Pericardium fibroblast (primary cell): ENCODE measurements at places on chromosomes 3 and 15. TPM values are rescaled to one million over a fixed set of nuclear protein-coding genes. Genes with fewer than 3 reads are reported as not detected.

The ROBO2 gene
- total RNA-seq, result 0.23 and 0.34 TPM in 2 replicates

The NR2F2 gene
- total RNA-seq, result 29.3 and 39.2 TPM in 2 replicates

The SLC41A3 gene
- total RNA-seq, result 31.4 and 46.1 TPM in 2 replicates

The PLSCR4 gene
- 65.5 and 162 TPM in 2 replicates for total RNA-seq

The CCDC54 gene
- not detected in 2 replicates for total RNA-seq

The HLTF gene
- 15.7 and 19.4 TPM in 2 replicates for total RNA-seq

The GHSR gene
- total RNA-seq, result not detected in 2 replicates

The FBXO45 gene
- 3.2 and 3.7 TPM in 2 replicates for total RNA-seq

The BAHD1 gene
- total RNA-seq, result 10.7 and 13.9 TPM in 2 replicates

The IL12A gene
- total RNA-seq, result not detected in 2 replicates
